ENCODE measurements at places on chromosomes 3 and 15.

GRCh38 chr3:194497799-194498575, 11.2 kb upstream of the ATP13A3 start:
- DNase-seq: peak; percentile 52

DNA sequence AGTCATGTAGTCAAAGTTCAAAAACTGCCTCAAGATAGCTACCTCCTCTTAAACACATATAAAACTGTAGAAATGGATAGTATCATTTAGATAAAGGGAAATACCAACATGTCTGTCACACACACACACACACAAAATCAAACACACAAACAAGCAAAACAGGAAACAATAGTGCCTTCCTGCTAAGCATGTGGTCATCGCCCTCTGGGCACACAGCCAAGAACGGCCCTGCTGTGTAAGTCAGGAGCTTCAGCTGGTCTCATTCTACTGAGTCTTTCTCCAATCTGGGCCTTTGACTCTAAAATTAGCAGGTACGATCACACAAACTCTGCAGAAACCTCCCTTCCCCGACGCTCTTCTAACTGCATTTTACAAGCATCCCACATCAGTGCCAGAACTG, 272.2 kb upstream of the CHRNA7 start:
- DNase-seq: peak; percentile 75

DNA sequence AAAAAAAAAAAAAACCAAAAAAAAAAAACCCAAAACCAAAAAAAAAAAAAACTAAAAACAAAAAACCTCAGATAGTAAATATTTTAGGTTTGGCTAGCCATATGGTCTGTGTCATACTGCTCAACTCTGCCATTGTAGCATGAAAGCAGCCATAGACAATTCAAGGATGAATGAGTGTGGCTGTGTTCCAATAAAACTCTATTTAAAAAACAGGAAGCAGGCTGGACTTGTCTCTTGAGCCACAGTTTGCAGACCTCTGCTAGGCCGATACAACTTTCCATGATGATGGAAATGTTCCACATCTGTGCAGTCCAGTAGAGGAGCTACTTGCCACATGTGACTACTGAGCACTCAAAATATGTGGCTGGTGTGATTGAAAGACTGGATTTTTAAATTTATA, 11.1 kb downstream of the EFCAB12 start:
- DNase-seq: peak; percentile 45

DNA sequence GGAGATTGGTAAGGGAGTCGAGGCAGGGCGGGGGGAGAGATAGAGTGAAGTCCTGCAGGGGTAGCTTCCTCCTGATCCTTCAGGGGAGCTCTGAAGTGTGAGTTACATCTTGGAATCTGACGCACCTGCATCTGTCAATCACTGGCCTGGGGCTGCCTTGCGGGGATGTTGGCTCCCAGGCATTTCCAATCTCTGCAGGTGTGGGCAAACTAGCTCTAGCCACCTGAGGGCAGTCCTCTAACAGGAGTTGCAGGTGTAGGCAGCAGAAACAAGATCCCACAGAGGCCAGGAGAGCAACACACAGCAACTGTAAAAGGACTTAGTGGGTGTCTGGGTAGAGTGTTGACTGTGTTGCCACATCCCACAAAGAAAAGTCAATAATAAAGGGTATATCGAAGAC, 63.6 kb downstream of the ZNF621 start:
- DNase-seq: no peak

GRCh38 chr3:13414040-13414729, 5.9 kb downstream of the NUP210 start:
- peak; percentile 97 for DNase-seq

- no peak for DNase-seq
Observed at GRCh38 chr3:133894353-133895207, 1.1 kb downstream of the RAB6B start.

- no peak for DNase-seq
Observed at GRCh38 chr3:114436182-114436581, 142.4 kb downstream of the TIGIT start.

- DNase-seq: no peak
Observed at GRCh38 chr3:150751781-150752263, 11.1 kb downstream of the SIAH2 start.

DNA sequence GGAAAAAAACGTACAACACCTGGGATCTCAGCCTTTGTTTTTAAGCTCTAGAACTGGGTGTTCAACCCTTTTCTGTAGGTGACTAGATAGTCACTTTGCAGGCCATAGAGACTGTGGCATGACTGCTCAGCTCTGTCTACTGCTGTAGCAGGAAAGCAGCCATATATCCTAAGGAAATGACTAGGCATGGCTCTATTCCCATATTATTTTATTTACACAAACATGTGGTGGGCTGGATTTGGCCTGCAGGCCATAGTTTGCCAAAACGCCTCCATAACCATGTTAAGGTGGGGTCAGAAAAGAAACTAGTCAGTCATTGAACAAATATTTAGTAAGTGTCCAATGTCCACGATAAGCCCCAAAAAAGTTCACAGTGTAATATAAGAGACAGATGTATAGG, 452.5 kb downstream of the MCTP2 start:
- no peak for DNase-seq

DNA sequence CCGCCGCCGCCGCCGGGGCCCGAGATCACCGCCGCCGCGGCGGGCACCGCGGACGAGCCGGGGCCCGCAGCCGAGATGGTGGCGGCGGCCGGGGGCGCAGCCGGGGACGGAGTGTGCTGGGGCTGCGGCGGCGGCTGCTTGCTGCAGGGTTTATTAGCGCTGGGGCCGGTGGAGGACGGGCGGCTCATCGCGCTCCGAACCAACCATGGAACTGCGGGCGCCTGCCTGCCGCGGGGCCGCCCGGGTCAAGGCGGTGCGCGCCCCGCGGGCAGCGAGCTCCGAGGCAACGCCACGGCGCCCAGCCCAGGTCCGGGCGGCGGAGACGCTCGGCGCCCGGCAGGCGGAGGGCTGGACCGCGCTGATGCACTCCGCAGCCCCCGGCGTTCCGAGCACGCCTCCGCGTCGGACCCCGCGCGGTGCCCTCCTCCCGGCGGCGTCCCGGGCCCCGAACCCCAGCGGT, 277 bp downstream of the SIAH2 start:
- no peak for DNase-seq

All from suppressor macrophage (primary cell).